ENCODE measurements at places on chromosomes 12 and 14.

DNA sequence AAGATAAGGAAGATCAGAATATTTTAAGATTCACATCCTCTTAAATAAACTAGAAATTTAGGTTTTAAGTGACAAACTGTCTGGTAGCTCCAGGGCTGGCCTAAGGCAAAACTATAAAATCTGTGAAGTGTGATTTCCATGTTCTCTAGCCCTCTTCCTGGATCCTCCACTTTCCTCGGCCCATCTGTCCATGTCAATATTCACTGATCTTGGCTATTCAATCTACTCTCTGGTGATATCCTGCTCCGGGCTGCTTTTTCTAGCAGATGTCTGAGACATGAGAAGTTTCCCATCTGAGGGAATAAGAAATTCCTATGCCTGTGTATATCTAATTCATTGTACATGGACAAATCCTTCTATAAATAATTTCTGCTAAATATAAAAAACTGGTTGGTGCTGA is 500.4 kb downstream of the GALC start:
- no peak for DNase-seq

DNA sequence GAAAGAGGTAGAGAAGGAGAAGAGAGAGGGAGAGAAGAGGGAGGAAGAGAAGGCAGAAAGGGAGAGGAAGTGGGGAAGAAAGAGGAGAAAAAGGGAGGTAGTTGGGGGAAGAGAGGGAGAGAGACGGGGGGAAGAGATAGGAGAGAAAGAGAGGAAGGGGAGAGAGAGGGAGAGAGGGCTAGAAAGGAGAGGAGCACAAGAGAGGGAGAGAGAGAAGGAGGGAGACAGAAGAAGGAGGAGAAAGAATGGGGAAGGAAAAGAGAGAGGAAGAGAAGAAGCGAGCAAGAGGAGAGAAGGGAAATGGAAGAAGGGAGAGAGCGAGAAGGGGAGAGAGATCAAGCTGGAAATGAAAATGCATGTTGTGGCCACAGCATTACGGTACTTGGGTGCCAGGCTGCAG is 1368.4 kb upstream of the TMEM132C start:
- no peak for DNase-seq

DNA sequence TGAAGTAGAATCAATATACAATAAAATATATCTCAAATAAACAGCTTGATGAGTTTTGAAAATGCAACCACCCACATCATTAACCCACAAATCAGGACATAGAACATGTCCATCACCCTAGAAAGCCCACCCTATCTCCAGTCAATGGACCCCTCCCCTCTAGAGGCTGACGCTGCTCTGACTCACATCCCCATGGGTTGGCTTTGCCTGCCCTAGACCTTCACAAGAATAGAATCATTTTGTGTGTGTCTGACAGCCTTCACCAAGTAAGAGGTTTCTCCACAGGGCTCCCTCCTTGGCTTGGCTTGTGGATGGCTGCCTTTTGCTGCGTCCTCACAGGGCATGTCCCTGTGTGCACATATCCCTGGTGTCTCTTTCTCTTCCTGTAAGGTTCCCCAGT is 250.2 kb upstream of the RTL1 start:
- DNase-seq = no peak

GRCh38 chr12:105106621-105107020 is 910 bp upstream of the WASHC4 start:
- DNase-seq = no peak

- DNase-seq = no peak
These were observed 2.5 kb downstream of the PGF start for GRCh38 chr14:74952697-74953484.

DNA sequence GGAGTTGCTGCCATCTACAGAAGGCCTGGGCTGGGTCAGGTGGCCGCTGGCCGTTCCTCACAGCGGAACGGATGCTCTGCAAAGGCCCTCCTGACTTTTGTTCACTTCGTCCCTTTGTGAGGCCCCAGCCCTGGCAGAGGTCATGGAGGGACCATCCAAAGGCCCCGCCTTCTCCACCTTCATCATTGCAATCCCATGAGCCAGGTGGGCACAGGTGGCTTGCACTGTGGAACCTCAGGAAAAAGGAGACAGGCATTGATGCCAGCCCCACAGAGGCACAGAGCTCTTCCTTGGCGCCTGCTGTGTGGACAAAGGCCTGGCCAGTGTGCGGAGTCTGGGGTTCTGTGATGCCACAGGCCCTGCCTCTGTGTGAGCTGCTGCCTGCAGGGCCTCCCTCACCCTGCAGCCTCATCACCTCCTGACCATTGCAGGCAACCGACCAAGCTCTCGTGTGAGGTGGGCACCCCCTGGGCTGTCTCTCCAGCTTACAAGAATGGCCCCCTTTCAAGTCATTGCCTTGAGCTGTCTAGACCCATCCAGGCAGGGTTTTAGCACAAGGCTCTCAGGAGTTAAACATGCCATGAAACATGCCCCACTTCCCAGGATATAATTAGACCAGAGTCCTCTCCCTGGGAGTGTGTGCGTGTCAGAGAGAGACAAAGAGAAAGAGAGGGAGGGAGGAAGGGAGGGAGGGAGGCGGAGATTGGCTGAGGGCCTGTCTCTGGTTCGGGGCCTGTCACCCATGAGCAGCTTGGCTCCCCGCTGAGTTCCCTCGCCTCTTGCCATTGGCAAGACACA is 19.3 kb downstream of the NFKBIA start:
- DNase-seq = no peak

- no peak for DNase-seq
These were observed 235.1 kb downstream of the NRXN3 start for GRCh38 chr14:78405079-78405856.

GRCh38 chr14:104984056-104984894 is 1.3 kb upstream of the CLBA1 start:
- DNase-seq = no peak

DNA sequence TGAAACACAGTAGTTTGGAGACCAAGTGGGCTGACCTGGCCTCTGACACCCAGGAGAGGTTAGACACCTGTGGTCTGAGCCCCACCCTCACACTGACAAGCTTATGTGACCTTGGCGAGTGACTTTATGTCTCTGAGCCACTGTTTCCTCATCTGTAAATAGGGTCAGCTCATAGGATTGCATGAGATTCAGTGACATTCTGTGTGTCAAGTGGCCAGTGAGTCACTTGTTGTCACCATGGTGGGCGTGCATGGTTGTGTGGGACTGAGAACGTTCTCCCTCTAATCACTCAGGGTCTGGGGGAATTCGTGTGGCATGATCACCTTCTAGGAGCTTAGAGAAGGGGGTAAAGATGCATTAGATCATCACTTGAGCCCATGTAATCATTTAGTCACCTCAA is 146.4 kb downstream of the PHETA1 start:
- no peak for DNase-seq

DNA sequence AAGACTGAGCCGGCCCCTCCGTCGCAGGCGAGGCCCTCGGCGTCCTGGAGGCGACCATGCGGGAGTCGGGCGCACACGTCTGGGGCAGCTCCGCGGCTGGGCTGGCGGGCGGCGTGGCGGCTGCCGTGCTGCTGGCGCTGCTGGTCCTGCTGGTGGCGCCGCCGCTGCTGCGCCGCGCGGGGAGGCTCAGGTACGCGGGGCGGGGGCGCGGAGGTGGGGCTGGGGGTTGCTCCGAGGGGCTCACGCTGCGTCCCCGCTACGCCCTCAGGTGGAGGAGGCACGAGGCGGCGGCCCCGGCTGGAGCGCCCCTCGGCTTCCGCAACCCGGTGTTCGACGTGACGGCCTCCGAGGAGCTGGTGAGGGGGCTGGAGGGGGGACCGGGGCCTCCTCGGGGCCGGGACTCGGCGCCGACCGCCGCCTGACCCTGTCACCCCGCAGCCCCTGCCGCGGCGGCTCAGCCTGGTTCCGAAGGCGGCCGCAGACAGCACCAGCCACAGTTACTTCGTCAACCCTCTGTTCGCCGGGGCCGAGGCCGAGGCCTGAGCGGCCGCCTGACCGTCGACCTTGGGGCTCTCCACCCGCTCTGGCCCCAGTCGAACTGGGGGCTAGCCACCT is 7.8 kb downstream of the AMN start:
- no peak for DNase-seq

- DNase-seq = no peak
These were observed 9.2 kb downstream of the RAN start for GRCh38 chr12:130881046-130881445.

GRCh38 chr14:34935488-34935887 is 47.3 kb upstream of the SRP54 start:
- DNase-seq = no peak

DNA sequence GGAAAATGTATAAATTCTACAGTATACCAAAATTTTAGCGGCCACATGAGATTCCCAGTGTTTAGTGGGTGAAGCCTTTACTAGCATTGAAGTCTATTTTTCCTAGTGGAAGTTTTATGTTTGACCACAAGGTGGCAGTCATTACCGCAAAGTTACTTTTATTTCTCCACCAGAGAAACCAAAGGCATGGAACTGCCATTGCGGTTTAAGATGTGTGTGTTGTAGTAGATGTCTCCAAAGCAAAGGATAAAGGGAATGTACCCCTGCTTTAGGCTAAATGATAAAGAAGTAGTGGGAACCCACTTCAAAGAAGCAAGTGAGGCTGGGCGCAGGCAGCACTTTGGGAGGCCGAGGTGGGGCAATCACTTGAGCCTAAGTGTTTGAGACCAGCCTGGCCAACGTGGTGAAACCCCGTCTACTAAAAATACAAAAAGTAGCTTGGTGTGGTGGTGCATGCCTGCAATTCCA is 140.5 kb downstream of the PRKCH start:
- no peak for DNase-seq

GRCh38 chr14:89469210-89470198 is 52.5 kb upstream of the FOXN3 start:
- DNase-seq = no peak

DNA sequence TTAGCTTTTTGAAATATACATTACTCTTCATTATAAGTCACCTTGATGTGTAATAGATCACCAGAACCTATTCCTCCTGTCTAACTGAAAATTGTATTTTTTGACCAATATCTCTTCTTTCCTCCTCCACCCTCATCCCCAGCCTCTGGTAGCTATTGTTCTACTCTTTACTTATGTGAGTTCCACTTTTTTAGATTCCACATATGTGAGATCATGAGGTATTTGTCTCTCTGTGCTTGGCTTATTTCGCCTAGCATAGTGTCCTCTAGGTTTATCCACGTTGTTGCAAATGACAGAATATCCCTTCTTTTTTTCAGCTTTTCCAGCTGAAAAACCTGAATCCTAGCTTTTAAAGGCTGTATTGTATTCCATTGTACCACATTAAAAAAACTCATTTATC is 82.1 kb downstream of the MIPOL1 start:
- DNase-seq = no peak

DNA sequence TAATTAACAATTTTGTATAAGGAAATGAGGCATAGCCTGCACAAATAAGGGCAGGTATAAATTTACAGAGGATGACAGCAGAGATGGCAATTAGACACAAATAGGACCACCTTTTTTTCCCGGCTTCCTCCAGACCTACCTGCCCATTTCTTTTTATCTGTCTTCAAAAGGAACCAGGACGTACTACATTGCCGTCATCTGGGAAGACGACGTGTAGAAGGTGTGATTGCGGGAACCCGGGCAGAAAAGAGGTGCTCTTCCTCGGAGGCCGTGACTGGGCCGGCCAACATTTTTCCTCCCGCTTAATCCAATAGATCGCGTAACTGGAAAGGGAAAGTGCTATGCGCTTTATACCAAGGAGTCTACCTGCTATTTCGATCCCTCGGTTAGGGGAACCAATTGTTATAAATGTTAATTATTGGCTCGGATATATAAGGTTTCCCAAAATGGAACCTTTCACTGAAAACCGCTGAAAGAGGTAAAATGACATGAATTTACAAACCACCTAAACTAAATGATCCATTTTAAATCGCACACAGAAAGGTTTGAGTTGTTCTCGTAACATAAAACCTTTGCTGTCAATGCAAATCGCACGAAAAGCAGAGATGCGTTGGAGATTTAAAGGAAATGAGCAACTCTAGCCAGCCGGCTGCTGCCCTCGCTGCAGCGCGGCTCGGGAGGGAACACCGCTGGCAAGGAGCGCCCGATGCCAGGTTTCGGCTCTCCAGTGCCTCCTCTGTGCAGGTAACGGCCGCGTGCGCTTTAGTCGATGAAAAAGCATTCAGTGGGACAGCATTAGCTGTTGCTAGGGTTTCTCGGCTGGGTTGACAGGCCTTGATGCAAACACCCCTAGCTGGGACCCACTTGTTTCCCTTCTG is 2.8 kb upstream of the SIX1 start:
- no peak for DNase-seq

GRCh38 chr12:27193854-27194544 is 50.1 kb upstream of the STK38L start:
- DNase-seq = no peak

DNA sequence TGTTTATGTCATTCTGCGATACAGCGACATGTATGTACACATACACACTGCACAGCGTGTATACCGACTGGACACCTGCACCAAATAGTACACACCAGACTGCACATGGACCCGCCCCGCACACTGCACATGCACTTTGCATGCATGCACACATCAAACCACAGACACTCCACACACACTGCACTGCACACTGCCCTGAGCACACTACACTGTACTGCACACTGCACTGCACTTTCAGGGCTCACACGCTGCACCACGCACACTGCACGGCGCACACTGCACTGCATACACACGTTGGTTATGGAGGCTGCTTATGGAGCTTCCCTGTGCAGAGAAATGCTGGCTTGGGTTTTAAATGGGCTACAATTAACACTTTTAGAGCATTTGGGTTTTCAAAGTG is 1.6 kb downstream of the PAPLN start:
- no peak for DNase-seq

DNA sequence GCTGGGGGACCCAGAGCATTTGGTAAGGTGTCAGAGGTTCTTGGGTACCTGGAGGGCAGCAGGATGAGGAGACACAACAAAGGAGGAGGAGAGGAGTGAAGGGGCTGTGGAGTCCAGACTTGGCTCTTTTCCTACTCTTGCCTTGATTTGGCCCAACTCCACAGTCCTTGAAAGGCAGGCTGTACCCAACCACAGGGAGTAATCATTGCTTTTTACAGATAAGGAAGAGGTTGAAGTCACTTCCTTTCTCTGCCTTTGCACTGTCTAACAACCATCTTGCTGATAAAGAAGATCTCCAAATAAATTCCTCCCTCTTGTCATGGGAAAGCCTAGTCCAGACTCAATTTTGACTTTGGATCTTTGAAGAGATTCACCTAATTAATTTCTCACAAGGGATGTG is 226.8 kb upstream of the HMGA2 start:
- DNase-seq = no peak

DNA sequence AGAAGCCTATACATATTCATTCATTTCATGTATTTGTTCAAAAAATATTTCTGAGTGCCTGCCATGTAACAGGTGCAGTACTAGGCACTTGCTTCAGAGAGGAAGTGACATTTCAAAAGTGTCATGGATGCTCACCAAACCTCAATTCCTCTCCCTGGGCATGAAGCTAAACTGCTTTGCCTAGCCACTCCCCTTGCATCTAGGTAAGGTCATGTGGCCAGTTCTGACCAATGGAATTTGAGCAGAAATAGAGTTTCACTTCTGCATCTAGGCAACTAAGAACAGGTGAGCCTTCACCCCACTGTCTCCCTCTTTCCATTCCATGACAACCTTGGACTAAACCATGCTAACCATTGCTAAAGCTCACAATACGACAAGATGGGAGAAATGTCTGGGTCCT is 27.6 kb downstream of the TC2N start:
- no peak for DNase-seq
